ENCODE measurements at places on chromosomes 11 and 22.

GRCh38 chr11:133898031-133898769 lies 52.9 kb upstream of the SPATA19 start:
- DNase-seq, result no peak

DNA sequence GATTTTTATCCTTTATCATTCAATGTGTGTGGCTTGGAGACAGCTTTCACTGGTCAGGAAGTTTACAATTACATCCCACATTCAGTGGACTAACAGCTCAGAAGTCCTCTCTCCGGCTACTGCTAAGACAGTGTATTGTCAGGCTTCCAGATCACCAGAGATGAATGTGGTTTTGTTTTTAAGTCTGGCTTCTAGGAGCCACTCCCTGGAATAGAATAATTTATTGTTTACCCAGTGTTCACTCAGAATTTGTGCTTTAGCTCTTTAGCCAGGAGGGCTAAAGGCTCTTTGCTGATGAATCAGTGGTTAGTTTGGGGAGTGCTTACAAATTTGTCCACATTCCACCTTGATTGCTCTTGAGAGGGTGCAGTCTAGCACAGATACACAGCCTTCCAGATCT lies 26.5 kb downstream of the TRIM77 start:
- DNase-seq, result no peak

DNA sequence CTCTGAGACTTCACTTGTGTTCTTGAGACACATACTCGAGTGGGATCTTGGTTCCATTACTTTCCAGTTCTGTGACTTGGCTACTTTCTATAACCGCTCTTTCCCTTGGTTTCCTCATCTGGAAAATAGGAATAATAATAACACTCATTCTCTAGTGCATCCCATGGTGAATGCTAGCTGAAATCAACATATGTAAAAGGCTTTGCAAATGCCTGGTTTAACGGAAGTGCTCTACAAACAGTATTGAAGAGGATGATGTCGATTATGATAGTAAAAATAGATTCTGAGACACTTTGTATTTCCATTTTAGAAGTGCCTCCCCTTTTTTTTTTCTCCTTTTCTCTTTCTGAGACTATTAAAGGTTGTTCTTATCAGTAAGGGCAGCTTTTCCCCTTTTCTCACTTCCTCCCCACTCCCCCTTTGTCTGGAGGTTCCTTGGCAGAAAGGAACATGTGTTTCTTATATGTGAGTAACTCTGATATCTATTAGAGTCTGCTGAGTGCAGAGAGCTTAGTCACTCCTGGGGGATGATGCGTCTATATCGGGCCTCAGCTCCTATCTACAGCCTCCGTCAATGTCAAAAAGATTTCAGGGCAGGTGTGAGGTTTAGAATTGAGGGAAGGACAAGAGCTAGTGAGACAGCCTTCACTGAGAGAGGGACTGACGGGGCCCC lies 489.3 kb downstream of the NTM start:
- DNase-seq, result no peak

GRCh38 chr11:86047275-86047991 lies 21.5 kb downstream of the PICALM start:
- DNase-seq, result no peak

- no peak for DNase-seq
These were observed 15.2 kb upstream of the BBOX1 start for GRCh38 chr11:27025312-27025955.

GRCh38 chr22:42357634-42358296 lies 74.4 kb downstream of the NFAM1 start:
- DNase-seq, result no peak

- no peak for DNase-seq
These were observed 48.3 kb downstream of the DYNC2H1 start for GRCh38 chr11:103157542-103157941.

GRCh38 chr22:35838855-35839576 lies 121.3 kb downstream of the APOL5 start:
- DNase-seq, result no peak

- no peak for DNase-seq
These were observed 203.1 kb downstream of the TENM4 start for GRCh38 chr11:79237703-79238102.

Data from activated naive CD8-positive, alpha-beta T cell treated with anti-CD3 and anti-CD28 coated beads, Interleukin-2, amount 50 U/mL, for 16 hours (primary cell).